Activated CD4-positive, alpha-beta T cell treated with anti-CD3 and anti-CD28 coated beads, Interleukin-2, amount 10 ng/mL, durations not matched to agents 24 days and 14 days (primary cell): ENCODE measurements at places on chromosomes 2 and 18. TPM values are rescaled to one million over a fixed set of nuclear protein-coding genes. Genes with fewer than 3 reads are reported as not detected.

- H3K4me3 ChIP-seq = peak within 1 kb of the TSS; percentile 88
- peak within 1 kb of the TSS; percentile 83 for H3K27ac ChIP-seq
- H3K36me3 ChIP-seq = peaks cover 2% of the 10 kb centered on the region
- DNase-seq = peak; percentile 86
- peaks cover 40% of the 10 kb centered on the region for H3K4me1 ChIP-seq
These were observed at the start of gene AFF3 for GRCh38 chr2:100142393-100142792. AFF3 (minus strand) TSS chr2:100142590; CDS start chr2:100104454, 38,136 bp downstream.

The SOX11 gene
- total RNA-seq = not detected in 2 replicates

DNA sequence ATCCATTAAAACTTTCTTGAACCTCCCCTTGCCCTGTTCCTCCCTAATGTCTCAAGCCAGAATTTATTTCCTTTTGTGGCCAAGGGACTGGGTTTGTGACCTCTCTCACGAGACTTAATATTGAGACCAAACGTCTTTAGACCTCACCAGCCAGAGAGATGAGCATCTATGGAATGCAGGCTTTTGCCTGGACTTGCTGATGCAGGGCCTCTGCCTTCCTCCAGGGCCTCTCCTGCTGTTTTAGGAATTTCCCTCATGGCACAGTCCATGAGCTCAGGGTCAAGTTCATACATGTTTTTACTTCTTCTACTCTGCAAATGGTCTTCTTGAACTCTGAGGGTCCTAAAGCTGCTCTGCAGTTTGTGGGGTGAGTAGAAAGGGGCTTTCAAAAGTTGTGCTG, 22.3 kb downstream of the IL1B start:
- H3K4me3 ChIP-seq = no peak overlapping the region
- no peaks in the 10 kb centered on the region for H3K27me3 ChIP-seq
- H3K27ac ChIP-seq = no peak overlapping the region
- DNase-seq = no peak
- peaks cover 2% of the 10 kb centered on the region for H3K36me3 ChIP-seq

GRCh38 chr2:169131587-169132512, 62.5 kb downstream of the DHRS9 start:
- no peaks in the 10 kb centered on the region for H3K36me3 ChIP-seq
- peak; percentile 66 for DNase-seq
- no peak overlapping the region for H3K27ac ChIP-seq
- no peaks in the 10 kb centered on the region for H3K4me1 ChIP-seq
- H3K4me3 ChIP-seq = no peak overlapping the region

The FMNL2 gene
- 13.5 and 14.9 TPM in 2 replicates for total RNA-seq

GRCh38 chr18:22683196-22683676, 249.9 kb upstream of the RBBP8 start:
- no peaks in the 10 kb centered on the region for H3K36me3 ChIP-seq
- H3K27ac ChIP-seq = no peak overlapping the region
- H3K27me3 ChIP-seq = no peaks in the 10 kb centered on the region

GRCh38 chr2:128323555-128323931, 4.9 kb upstream of the HS6ST1 start:
- no peak for DNase-seq
- H3K27ac ChIP-seq = peak overlapping the region; percentile 63
- H3K4me1 ChIP-seq = peaks cover 6% of the 10 kb centered on the region
- peak overlapping the region; percentile 58 for H3K4me3 ChIP-seq
- H3K36me3 ChIP-seq = no peaks in the 10 kb centered on the region

The RAB6C gene
- total RNA-seq = not detected in 2 replicates

The MYO5B gene
- 0.07 and 0.14 TPM in 2 replicates for total RNA-seq

The KIF1A gene
- 0.37 and 0.47 TPM in 2 replicates for total RNA-seq

The RAD51AP2 gene
- not detected in 2 replicates for total RNA-seq

DNA sequence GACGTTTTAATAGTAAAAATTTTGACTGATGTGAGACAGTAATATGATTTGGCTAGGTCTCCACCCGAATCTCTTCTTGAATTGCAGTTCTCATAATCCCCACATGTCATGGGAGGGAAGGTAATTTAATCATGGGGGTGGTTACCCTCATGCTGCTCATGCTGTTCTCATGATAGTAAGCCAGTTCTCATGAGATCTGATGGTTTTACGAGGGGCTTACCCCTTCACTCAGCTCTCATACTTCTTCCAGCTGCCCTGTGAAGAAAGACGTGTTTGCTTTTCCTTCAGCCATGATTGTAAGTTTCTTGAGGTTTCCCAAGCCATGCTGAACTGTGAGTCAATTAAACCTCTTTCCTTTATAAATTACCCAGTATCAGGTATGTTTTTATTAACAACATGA, 327.0 kb upstream of the CDH7 start:
- no peaks in the 10 kb centered on the region for H3K27me3 ChIP-seq
- H3K4me3 ChIP-seq = no peak overlapping the region
- no peak overlapping the region for H3K27ac ChIP-seq
- no peaks in the 10 kb centered on the region for H3K4me1 ChIP-seq
- no peak for DNase-seq
